Iris pigment epithelial cell (primary cell): ENCODE measurements at places on chromosomes 2 and 18.
A peak's percentile ranks its signal among the peaks of the same experiment; 100 is the strongest.

DNA sequence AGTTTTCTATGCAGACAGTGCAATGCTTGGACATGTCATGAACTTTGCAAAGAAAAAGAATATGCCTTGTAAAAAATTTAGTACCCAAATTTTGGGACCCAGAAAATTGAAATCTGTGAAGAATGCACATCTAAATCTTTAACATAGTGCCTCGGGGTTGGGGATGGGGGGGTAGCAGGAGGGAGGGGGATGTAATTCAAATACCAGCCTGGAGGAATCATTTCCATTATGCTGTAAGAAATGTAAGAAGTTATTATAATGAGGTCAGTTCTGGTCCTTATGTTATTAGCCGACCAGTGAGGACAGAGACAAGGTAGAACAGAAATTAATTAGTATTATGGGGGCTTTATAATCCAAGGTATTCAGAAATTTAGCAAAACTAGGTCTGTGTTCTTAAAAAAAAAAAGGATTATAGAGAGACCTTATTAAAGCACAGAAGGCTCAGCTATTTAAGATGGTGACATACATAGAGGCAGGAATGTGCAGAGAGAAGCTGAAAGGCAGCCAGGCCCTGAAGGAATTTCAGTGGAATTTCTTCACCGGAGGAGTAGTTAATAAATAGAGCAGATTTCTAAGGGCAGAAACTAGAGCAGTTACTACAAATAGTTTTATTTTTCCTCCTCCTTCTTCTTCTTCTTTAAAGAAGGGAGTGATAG, 89.0 kb upstream of the RBMS1 start:
- DNase-seq, result peak; percentile 87

DNA sequence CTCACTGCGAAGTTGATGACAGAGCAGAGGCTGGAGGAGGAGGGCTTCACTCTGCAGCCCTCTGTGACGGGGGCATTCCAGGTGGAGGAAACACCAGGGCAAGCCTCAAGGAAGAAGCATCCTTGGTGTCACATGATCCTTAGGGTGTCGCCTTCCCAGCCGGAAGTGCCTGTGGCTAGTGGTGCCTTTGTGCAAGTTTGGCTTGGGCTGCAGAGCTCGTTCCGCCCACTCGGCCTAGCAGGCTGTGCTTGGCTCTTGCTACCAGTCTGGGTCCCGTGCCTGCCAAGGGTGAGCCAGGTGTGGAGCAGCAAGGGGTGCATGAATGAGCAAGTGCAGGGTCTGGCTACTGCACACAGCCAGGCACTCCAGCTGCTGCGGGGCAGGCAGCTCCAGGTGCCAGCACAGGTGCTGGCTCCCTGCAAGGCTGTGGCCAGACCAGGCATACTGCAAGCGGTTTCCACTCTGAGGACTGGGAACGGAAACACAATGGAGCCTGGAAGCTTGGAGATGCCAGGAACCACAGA, 325.3 kb upstream of the SMIM21 start:
- no peak for DNase-seq

DNA sequence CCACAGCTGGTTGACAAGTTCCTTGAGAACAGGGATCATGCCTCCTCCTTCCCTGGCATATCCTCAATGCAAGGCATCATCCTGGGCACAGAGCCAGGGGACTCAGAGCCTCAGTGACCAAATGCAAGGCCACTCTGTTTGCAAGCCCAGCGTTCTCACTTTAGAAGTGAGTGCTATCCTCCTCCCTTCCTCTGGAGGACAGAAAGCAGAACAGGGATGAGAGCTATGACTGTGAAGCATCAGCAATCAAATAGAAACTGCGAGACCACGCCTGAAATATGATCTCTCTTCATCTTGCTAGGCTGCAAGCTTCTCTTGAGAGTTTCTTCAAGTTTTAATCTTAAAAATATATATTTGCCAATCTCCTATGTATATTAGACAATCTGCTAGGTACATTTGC, 119.8 kb downstream of the LRATD1 start:
- no peak for DNase-seq

DNA sequence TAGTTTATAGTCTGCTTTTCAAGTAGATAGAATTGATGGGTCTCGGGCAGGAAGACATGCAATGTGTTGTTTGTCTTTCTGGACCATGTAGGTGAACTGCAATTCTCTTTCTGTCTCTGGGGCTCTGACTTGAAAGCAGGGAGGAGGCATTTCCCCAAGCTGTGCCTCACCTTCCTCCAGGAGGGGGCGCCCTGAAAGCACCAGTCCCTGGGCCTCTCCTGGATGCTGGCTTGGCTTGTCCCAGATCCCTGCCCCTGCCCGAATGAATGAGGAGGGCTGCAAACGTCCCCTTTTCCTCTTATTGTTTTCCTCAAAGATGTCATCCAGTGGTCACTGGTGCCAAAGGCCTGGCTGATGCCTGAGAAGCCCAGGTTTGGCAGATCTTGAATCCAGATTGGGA, 270.6 kb downstream of the CELF4 start:
- DNase-seq, result peak; percentile 7

DNA sequence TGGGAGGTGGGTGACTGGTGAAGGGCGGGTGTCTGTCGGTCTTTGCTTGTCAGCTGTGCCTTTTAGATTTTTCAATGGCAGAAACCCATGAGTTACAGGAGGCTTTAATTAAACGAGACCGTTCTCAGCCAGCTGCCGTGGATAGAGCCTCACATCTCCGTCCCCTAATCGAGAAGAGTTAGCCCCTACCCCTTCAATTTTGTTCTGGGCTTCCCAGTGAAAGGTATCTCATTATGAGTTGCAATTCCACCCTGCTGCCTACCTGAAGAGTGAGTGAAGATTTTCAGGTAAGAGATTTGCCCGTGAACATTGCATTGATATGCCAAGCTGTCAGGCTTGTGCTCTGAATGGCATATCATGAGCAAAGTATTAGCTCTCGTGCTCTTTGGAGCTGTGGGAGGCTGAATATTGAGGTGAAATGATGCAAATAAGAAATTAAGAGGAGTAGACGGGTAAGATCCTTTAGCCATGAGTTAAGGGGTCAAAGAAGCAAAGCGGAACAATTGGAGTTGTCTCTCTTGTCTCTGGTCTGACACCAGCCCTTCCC, 118.7 kb upstream of the MSTN start:
- DNase-seq, result no peak

DNA sequence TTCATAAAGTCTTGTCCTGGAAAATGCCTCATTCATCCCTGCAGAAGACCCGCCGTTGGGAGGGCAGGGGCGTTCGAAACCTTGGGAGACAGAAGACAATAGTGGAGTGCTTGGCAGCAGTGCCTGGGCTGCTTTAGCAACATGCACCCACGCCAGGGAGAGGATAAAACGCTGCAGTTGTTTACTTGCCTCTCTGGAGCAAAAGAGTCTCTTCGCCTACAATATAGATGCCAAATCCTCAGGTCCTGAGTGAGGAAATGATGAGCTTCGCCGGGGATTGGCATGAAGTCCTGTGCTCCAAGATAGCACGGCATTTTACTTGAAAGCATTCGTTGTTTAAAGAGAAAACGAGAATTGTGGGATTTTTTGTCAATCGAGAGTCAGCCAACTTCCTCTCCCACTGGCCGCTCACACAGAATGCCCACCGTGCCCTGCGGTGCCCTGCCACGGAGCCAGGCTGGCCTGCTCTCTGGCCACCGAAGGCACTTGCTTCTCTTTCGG, 152.5 kb upstream of the POU3F3 start:
- DNase-seq, result no peak

DNA sequence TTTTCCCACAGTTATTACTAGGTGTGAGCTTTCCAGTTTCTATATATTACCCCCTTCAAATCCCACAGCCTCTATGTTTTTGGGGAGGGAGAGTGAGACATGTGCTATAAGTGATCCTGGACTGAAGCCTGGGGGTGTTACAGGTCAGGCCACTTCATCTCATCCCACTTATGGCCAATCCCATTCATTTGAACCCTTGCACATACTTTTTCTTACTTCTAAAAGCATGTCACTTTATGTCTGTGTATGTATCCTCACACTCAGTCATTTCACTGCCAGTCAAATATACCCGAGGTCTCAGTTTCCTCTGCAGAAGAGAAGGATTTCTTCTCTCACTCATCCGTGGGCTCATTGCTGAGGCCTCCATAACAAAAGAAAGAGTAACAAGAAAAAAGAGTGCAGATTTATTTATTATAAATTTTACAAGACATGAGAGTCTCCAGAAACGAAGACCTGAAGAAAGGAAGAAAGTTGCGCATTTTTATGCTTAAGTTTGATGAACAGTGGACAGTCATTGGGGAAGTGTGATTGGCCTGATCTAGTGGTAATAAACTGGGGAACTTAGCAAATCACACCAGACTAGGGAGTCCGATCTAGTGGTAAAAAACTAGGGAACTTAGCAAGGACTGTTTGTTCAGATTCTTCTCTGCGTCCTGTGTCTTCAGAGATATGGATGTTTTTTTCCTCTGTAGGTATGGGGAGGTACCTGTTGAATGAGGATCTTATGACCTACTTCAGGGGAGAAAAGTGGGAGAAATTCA, 52.1 kb downstream of the ICOS start:
- no peak for DNase-seq

DNA sequence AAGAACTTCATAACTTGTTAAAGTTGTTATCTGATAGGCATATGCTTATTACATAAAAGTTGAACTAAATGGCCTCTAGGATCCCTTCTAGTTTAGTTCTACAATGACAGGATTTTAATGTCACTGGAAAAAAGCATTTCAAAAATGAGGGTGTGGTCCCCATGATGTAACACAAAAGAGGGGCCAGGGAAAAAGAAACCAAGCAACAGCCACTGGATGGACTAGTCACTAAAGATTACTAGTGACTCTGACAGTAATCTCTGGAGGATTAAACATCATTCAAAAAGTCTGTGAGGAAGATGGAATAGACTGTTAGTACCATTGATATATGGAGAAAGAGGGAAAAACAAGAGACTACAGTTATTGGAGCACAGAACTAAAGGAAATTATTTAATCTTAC, 22.6 kb downstream of the SEPTIN10 start:
- DNase-seq, result no peak

DNA sequence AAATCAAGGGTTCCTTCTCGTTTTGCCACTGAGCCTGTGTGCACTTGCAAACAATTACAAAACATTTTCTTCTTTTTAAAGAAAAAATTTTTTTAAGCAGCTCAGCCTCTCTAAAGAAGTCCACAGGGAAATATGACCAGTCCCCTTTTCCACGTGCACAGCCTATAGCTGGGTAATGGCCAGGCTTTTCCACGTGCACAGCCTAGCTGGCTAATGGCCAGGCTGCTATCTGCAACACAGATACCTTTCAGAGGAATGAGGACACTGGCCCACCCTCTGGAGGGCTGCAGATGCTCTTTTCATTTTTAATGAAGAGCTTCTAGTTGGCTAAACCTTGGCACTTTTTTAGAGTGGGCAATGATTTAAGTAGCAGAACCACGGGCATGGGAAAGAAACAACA, 46.3 kb downstream of the ASB18 start:
- DNase-seq, result no peak

DNA sequence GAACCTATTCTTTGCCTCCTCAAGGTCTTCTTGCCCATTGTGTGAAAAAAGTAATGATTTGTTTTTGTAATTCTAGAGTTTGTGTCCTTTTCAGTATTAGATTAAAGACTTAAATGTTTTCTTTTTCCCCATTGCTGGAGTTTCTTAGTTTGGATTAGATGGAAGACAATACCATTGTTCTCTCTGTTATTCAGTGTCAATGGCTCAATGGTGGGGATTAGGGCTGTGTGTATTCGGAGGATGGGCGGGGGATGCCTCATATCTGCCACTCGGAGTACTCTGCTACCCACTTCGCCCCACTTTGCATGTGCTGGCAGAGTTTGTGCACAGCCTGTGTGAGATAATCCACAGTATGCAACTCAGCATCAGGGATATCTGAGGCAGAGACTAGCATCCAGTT, 90.1 kb downstream of the KLHL29 start:
- no peak for DNase-seq
